ENCODE measurements at places on chromosomes 4 and X.

- no peak for DNase-seq
Observed at GRCh38 chrX:96474029-96474740, 210.5 kb upstream of the DIAPH2 start.

GRCh38 chrX:70423936-70424675 is 992 bp downstream of the GDPD2 start:
- no peak for DNase-seq

GRCh38 chr4:1499465-1499864 is 93.2 kb upstream of the NKX1-1 start:
- DNase-seq, result no peak

- no peak for DNase-seq
Observed at GRCh38 chr4:2489841-2490552, 21.1 kb downstream of the RNF4 start.

DNA sequence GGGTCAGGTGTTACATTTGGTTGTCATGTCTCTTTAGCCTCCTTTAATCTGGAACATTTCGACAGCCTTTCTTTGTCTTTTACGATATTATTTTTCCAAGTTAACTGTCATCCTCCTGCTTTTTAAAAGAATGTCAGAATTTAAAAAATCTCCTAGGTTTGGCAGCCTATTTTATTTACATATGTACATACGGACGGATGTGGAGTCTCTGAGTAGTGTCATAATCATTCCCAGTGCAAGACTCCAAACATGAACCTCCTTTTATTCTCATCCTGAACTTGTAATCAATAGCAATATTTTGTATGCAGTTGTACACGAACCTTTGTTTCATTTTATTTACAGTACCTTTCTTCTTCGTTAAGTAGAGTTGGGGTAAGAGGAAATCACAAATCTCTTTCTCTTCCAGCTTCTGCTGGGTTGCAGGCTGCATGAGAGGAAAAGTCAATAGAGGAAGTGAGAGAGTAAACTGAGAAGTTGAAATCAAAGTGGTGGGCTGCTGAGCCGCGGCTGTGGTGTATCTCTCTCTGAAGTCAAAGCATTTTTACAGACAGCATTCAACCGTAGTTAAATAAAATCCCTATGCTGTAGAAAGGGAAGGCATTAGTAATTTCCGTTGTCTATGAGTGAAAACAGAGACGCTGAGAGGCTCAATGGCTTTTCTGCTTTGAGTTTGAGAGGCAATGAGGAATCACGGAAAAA is 53.9 kb upstream of the RPS6KA3 start:
- DNase-seq, result no peak

DNA sequence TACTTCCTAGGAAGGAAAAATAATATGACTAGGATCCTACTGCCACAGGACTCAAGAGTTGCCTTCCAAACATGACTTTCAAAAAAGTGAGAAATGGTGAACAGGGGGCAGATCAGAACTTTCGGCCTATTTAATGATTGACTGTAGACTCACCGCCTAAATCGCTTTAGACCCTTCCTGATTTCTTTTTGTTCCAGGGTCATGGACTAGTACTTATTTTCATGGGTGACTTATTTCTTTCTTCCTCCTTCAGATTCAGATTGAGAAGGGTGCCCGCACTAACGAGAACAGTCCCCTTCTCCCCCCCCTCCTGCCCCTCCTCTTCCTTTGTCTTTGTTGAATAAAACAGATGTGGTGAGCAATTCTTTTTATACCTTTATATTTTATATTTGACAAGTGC is 48.0 kb upstream of the KLHL8 start:
- DNase-seq, result no peak

DNA sequence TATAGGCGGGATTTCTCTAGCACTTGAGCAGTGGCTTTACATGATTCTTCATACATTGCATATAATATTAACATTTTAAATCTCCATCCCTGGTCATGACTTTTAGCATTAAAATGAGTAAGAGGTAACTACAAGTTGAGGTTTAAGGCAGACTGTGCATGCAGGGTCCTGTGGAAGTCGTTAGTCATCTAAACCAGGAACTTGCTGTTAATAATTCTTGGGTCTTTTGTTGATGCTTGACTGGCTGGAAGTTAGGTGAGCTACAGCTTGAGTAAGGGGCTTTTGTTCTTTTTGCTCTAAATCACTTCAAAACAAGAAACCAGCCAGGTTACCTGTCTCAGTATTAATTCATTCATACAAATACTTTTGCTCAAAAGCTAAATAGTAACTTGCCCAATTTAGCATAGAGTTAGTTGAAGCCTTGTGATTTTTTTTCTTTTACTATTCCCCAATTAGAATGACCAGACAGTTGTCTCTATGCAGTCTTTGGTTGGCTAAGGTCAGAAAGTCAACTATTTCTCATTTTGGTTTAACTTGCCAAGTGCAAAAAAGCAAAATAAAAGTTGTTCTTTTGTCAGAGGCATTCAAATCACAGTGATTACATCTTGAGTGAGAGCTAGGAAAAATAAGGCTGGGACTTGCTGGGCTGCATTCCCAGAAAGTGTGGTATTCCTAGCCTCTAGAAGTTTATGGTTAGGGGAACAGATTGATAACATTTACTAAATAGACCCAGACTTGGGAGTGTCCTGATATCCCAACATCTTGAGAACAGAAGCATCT is 516.9 kb downstream of the PDHA2 start:
- no peak for DNase-seq

GRCh38 chr4:100519205-100519604 is 1.4 kb upstream of the EMCN start:
- DNase-seq, result no peak

- no peak for DNase-seq
Observed at GRCh38 chrX:112846782-112847181, 6.2 kb upstream of the AMOT start.

GRCh38 chr4:101795704-101796103 is 5.2 kb downstream of the BANK1 start:
- DNase-seq, result no peak

GRCh38 chr4:52037689-52038102 is 403 bp downstream of the SGCB start:
- peak; percentile 77 for DNase-seq

Measured in hippocampal formation (tissue), 2 donors.